Activated naive CD4-positive, alpha-beta T cell treated with anti-CD3 and anti-CD28 coated beads, Interleukin-2, amount 10 ng/mL, durations not matched to agents 7 days and 5 days (primary cell): ENCODE measurements at places on chromosomes 3 and 15.
A peak's percentile ranks its signal among the peaks of the same experiment; 100 is the strongest.

- H3K27me3 ChIP-seq: peaks cover 4% of the 10 kb centered on the region
- H3K4me1 ChIP-seq: peaks cover 3% of the 10 kb centered on the region
- DNase-seq: no peak
Measured at GRCh38 chr15:88397506-88397905, 69.7 kb downstream of the MRPL46 start.

- DNase-seq: no peak
- H3K4me1 ChIP-seq: no peaks in the 10 kb centered on the region
- H3K27me3 ChIP-seq: no peaks in the 10 kb centered on the region
- no peak overlapping the region for H3K4me3 ChIP-seq
- H3K27ac ChIP-seq: no peak overlapping the region
Measured at GRCh38 chr15:45174069-45174468, 13.7 kb downstream of the SHF start.

- no peaks in the 10 kb centered on the region for H3K36me3 ChIP-seq
- no peaks in the 10 kb centered on the region for H3K27me3 ChIP-seq
- H3K4me1 ChIP-seq: no peaks in the 10 kb centered on the region
- H3K4me3 ChIP-seq: no peak overlapping the region
Measured at GRCh38 chr3:2822611-2823010, 287.6 kb downstream of the IL5RA start.

- no peak overlapping the region for H3K4me3 ChIP-seq
- H3K27me3 ChIP-seq: peaks cover 33% of the 10 kb centered on the region
- H3K4me1 ChIP-seq: no peaks in the 10 kb centered on the region
- H3K36me3 ChIP-seq: no peaks in the 10 kb centered on the region
Measured at GRCh38 chr15:80607287-80607980, 87.7 kb upstream of the ABHD17C start.

DNA sequence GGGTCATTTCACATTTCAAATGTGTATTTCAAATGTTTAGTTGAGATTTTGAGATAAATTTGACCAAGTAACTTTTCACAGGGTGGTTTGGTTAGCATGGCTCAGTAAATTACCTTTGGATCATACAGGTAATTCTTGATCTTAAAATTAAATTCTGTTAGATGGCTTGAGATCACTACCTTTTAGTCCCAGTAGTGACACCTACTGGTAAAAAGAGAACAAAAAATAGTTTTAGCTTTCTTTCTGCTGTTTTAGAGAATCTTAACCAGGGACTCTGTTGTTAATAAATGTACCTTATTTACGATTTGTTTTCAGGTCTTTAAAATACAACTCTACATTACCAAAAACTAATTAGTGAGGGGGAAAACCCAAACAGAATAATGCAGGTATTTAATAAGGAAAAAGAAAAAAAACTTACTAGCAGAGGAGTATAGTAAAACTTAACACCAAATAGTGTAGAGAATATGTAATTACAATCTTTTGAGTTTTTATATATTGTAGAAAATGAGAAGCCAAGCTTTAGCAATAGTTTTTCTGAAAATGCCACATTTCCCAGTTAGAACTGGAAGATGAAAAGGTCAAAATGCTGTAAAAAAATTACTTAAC is 620.3 kb upstream of the AGTR1 start:
- DNase-seq: no peak
- no peaks in the 10 kb centered on the region for H3K4me1 ChIP-seq
- H3K27me3 ChIP-seq: no peaks in the 10 kb centered on the region

DNA sequence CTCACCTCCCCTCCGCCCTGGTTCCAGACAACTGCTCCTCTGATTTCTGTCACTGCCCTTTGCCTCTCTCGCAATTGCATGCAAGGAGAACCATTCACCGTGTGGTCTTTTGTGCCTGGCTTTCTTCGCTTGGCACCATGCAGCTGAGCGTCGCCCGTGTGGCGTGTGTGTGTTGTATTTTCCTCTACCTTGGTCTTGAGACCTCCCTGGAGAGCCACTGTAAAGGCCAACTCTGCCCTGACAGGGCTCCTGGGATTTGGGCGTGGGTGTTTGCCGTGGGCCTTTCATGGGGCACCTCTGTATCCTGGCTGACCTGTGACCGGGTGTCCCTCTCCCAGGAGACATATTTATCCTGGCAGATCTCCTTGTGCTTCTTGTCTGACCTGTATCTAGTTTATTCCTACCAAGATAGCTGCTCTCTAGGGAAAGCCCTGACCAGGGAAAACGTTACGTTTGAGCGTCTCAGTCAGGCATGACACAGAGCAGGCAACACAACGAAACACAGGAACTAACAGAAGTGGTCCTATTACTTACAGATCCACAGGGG is 2.0 kb upstream of the PIGZ start:
- peak overlapping the region; percentile 67 for H3K27ac ChIP-seq
- H3K27me3 ChIP-seq: peaks cover 52% of the 10 kb centered on the region
- H3K4me3 ChIP-seq: peak overlapping the region; percentile 77
- H3K36me3 ChIP-seq: peaks cover 9% of the 10 kb centered on the region
- H3K4me1 ChIP-seq: peaks cover 22% of the 10 kb centered on the region

- DNase-seq: peak; percentile 76
- peak overlapping the region; percentile 81 for H3K27ac ChIP-seq
- peak overlapping the region; percentile 83 for H3K4me3 ChIP-seq
- peaks cover 58% of the 10 kb centered on the region for H3K27me3 ChIP-seq
Measured at GRCh38 chr3:42501681-42502428, 588 bp upstream of the VIPR1 start.

- no peaks in the 10 kb centered on the region for H3K36me3 ChIP-seq
- no peak for DNase-seq
- H3K27me3 ChIP-seq: no peaks in the 10 kb centered on the region
- H3K4me3 ChIP-seq: no peak overlapping the region
- no peaks in the 10 kb centered on the region for H3K4me1 ChIP-seq
- no peak overlapping the region for H3K27ac ChIP-seq
Measured at GRCh38 chr3:35385271-35385670, 254.1 kb upstream of the ARPP21 start.

DNA sequence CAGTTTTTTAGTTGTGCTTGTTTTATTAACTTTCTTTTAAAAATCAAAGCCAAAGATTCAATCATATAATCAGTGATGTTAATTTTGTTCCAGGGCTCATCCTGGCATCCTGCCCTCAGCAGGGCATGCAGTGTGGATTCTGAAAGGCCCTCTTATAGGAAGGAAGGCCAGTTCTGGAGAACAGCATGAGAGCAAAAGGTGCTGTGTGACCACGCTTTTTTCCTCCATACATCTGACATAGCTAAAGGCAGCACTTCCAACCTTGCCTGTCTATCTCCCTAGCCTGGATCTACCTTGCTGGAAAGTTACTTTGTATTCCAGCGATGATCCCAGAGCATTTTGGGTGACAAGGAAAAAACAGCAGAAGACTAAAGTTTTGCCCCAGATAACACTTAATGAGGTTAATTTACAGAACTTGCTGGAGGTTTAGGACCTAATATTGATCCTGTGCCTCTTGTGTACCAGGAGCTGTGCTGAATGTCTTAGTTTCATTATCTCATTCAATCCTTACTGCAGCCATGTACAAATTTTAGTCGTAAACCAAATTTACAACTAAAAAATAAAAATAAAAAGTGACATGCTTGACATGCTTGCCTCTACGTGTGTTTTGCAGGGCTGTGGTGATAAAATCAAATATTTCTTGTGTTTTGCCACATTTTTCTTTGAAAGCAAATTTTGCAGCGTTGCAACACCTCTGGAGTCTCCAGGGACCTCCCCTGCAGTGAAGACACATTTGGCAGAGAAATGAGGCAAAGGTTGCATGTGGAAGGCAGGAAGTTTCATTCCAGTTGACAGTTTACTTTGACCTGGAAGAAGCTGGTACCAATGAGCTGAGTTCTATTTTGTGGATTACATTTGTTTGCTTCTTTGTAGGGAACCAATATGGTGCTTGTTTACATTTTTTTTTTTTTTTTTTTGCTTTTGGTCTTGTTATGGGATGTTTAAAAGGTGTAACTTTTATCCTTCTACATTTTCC is 13.2 kb downstream of the IL1RAP start:
- H3K27ac ChIP-seq: no peak overlapping the region
- H3K4me1 ChIP-seq: no peaks in the 10 kb centered on the region
- no peak overlapping the region for H3K4me3 ChIP-seq

DNA sequence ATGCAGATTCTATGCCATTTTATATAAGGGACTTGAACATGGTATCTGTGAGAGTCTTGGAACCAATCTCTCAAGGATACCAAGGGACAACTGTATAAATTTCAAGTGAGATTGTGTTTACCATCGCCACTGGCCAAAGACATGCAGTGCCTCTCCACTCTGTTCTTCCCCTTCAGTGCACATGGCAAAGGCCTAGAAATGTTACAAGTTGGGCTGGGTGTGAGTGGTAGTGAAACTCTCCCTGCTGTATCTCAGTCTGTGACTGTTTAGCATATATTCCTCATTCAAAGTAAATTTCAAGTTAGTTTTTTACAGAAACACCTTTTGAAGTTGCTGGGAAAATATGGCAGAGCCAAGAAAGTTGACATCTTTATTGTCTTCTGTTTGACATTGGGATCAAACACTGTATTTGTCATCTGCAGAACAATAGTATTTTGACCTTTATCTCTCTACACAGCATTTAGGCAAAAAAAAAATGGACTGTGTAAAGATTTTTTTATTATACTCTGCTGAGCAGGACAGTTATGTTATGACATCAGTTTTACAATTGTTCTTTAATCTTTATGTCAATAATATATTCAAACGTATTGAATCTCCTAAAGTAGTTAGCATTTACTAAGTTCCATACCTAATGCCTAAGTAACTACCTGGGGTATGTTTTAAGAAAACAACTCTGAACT is 101.4 kb downstream of the CCNL1 start:
- H3K27ac ChIP-seq: no peak overlapping the region
- no peaks in the 10 kb centered on the region for H3K4me1 ChIP-seq
- DNase-seq: no peak
- no peaks in the 10 kb centered on the region for H3K36me3 ChIP-seq

DNA sequence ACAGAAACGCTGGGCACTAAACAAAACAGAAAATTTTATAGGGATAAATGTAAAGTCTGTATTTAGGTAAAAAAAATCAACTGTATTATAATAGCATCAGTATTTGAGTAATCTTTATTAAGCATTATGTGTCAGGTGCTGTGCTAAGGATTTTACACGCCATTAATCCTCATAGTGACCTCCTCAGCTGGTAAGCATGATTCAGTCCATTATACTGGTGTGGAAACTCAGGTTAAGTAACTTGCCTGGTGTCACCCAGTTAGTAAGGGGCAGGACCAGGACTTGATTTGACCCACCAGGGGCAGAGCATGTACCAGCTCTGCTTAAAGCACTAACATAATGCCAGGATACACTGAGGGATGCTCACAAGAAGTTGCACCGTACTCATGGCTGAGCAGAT is 4.8 kb downstream of the MYO5C start:
- DNase-seq: no peak
- H3K27me3 ChIP-seq: peaks cover 51% of the 10 kb centered on the region
- no peak overlapping the region for H3K27ac ChIP-seq
- H3K4me3 ChIP-seq: no peak overlapping the region
- peaks cover 2% of the 10 kb centered on the region for H3K36me3 ChIP-seq

- H3K36me3 ChIP-seq: no peaks in the 10 kb centered on the region
- no peaks in the 10 kb centered on the region for H3K4me1 ChIP-seq
- no peaks in the 10 kb centered on the region for H3K27me3 ChIP-seq
- H3K4me3 ChIP-seq: no peak overlapping the region
Measured at GRCh38 chr15:36671017-36671416, 91.6 kb downstream of the CDIN1 start.

GRCh38 chr15:40006646-40007045 is 32.3 kb downstream of the SRP14 start:
- DNase-seq: no peak
- H3K27ac ChIP-seq: no peak overlapping the region
- H3K4me1 ChIP-seq: no peaks in the 10 kb centered on the region
- H3K4me3 ChIP-seq: no peak overlapping the region
- H3K27me3 ChIP-seq: no peaks in the 10 kb centered on the region

DNA sequence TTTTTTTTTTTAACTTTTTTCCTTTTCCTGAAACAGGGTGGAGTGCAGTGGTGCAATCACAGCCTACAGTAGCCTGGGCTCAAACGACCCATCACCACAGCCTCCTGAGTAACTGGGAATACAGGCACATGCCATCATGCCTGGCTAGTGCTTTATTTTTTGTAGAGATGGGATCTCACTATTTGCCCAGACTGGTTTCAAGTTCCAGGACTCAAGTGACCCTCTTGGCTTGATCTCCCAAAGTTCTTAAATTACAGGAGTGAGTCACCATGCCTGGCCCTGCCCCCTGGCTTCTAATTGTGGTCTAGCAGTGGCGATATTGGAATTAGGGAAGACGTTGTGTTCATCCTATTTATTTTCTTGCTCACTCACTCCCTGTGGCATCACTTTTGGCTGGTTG is 1138.4 kb downstream of the SI start:
- no peak for DNase-seq
- no peaks in the 10 kb centered on the region for H3K4me1 ChIP-seq
- no peaks in the 10 kb centered on the region for H3K36me3 ChIP-seq

DNA sequence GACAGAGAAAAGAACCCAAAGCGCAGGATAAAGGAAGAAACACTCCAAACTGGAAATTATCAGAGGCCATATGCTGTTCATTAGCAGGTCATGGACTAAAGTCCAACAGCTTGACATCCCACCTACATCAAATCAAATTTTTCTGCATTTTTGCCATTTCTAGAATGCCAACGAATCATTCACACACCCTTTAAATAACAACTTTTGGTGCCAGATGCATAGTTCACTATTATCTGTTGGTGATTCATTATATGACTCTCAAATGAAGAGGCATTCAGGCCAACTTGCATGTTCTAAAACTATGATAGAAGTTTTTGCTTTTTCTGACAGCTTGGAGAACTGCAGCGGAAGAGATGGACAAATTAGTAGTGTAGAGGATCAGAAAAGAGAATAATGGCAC is 529.8 kb upstream of the NAALADL2 start:
- no peak overlapping the region for H3K27ac ChIP-seq
- H3K27me3 ChIP-seq: no peaks in the 10 kb centered on the region
- H3K36me3 ChIP-seq: no peaks in the 10 kb centered on the region
- no peak overlapping the region for H3K4me3 ChIP-seq

GRCh38 chr3:138331143-138331894 is 1.7 kb upstream of the NME9 start:
- peaks cover 20% of the 10 kb centered on the region for H3K4me1 ChIP-seq
- DNase-seq: no peak
- H3K27me3 ChIP-seq: peaks cover 11% of the 10 kb centered on the region
- no peak overlapping the region for H3K27ac ChIP-seq

DNA sequence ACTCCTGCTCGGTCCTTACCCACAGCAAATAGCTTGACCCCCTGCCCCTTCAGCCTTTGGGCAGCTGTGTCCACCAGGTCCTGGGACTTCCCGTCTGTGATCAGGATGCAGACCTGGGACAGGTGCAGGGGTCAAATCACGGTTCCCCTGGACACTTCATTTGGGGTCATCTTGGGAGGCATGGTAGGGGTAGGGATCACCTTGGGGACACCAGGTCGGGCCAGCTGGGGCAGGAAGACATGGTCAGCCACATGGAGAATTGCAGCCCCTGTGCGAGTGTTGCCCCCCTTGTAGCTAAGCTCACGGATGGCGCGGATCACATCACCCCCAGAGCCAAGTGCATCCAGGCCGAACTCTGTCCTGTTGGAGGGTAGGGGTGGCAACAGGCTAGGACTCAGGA is 1.8 kb downstream of the COL7A1 start:
- no peak for DNase-seq
- H3K4me3 ChIP-seq: no peak overlapping the region
- no peak overlapping the region for H3K27ac ChIP-seq
- peaks cover 6% of the 10 kb centered on the region for H3K4me1 ChIP-seq
- no peaks in the 10 kb centered on the region for H3K36me3 ChIP-seq

- no peaks in the 10 kb centered on the region for H3K27me3 ChIP-seq
- no peaks in the 10 kb centered on the region for H3K4me1 ChIP-seq
- H3K4me3 ChIP-seq: no peak overlapping the region
- no peak for DNase-seq
- no peak overlapping the region for H3K27ac ChIP-seq
Measured at GRCh38 chr15:54580643-54581042, 602.4 kb downstream of the UNC13C start.

GRCh38 chr15:52334491-52335160 is 39.0 kb upstream of the MYO5C start:
- H3K36me3 ChIP-seq: peaks cover 17% of the 10 kb centered on the region
- no peak overlapping the region for H3K4me3 ChIP-seq
- H3K4me1 ChIP-seq: peaks cover 52% of the 10 kb centered on the region
- H3K27me3 ChIP-seq: no peaks in the 10 kb centered on the region
